RWPE1 (cell line): ENCODE measurements at places on chromosomes 7 and 10.

- DNase-seq, result peak; percentile 63
Measured at GRCh38 chr10:96470116-96470743, 43.5 kb downstream of the TLL2 start.

GRCh38 chr10:62036186-62037081 is 134.9 kb downstream of the ARID5B start:
- DNase-seq, result no peak

- peak; percentile 63 for DNase-seq
Measured at GRCh38 chr10:104415526-104416165, 62.0 kb downstream of the CFAP58 start.

GRCh38 chr10:71957546-71958275 is 6.5 kb upstream of the CHST3 start:
- DNase-seq, result no peak

GRCh38 chr10:126179637-126180036 is 208.6 kb downstream of the ADAM12 start:
- no peak for DNase-seq

DNA sequence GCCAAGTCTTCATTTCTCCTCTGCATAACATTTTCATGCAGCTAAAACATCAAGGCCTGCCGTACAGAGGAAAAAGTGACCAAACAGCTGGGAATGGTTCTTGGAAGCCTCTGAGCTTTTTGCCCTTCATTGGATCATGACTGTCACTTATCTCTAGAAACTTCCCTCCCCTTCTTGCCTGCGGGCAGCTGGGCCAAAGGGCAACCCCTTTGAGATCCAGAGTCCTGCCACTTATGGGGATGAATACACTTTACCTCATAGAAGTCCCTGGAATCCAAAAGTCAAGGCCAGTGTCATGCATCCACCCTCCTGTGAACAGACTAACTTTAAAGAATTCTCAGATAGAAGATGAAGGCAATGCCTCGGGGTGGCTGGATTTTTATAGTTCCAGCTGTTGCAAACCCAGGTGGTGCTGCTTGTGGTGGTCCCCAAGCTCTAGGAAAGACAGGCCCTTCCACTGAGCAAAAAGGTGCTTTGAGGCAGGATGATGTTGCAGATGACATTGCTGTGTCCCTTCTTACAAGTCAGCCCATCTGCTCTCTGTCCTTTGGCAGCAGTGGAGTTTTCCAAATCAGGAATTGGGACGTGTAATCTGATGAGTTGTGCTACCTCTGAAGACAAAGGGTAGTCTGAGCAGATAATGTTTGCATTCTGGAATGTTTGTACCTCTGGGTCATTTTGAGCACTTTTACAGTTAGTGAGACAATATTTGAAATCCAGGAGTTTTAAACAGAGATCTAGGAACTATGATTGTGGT is 64.2 kb downstream of the LRMDA start:
- DNase-seq, result no peak

- DNase-seq, result no peak
Measured at GRCh38 chr7:55360486-55360885, 4.7 kb upstream of the LANCL2 start.

DNA sequence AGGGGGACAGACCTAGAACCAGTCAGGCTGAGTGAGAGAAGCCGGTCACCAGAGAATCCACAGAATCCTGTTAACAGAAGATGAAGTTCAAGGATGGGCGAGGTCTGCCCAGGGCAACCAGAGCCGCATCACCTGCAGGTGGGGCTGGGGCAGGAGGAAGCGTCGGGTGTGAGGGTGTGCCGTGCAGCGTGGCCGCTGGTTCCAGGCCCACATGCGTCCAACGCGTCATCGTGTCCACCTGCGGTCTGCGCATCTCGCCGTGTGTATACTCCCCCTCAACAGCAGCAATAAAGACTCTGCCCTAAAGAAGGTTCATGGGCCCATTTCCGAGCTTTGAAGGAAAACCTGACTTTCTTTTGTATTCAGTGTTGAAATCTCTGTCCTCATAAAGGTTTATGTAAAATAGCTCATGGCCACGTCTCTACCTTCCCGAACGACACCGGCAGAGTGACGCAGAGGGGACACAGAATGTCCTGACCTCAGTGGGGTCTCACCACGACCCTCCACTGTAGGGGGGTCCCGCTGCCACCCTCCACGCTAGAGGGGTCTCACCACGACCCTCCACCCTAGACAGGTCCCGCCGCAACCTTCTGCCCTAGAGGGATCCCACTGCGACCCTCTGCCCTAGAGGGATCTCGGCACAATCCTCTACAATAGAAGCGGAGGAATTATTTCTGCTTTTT is 446.9 kb downstream of the PTPRN2 start:
- DNase-seq, result no peak

GRCh38 chr7:43372676-43373355 is 210.1 kb upstream of the STK17A start:
- DNase-seq, result no peak

GRCh38 chr10:29751684-29752083 is 116.9 kb upstream of the SVIL start:
- no peak for DNase-seq

DNA sequence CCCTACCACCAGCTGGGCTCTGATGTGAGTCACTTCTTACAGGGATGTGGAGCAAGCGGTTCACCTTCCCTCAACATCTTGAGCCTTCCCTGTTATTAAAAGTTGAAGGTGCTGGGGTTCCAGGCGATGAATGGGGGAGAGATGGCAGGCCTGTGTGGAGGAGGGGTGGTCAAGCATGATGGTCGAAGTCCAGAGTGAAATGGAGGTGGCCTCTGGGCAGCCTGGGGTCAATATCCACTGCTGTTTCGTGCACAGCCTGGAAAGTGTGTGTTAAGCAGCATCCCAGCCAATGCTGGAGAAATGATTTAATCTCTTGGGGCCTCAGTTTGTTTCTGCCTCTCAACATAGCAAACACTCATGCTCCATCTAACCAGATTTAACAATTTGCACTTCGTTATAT is 33.7 kb upstream of the DMBT1 start:
- no peak for DNase-seq

GRCh38 chr7:38178004-38178694 is at the start of gene STARD3NL:
TSS of gene STARD3NL (plus strand) at chr7:38178245. CDS start at chr7:38207505, 29,260 bp downstream.
- DNase-seq, result peak; percentile 100

DNA sequence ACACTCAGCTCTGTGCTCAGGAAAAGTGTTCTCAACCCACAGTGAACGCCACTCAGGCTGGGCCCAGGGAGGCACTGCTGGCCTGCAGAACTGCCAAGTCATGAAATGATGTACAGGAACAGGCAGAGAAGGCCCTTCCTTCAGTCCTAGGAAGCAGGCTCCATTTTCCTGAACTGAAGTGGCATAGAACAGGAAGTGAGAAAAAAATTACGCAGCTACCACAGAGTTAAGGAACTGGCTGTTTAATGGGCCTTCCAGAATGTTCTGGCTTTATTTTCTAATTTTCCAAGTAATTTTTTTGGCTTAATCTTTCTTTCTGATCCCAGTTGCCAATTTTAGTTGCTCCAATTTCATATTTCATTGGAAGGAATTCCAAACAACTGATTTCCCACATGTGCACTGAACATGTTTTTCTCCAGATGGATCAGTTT is 39.3 kb downstream of the LRRC18 start:
- no peak for DNase-seq

GRCh38 chr10:1173091-1173490 is 116.9 kb downstream of the WDR37 start:
- no peak for DNase-seq

GRCh38 chr10:44008917-44009709 is 360.4 kb upstream of the ZNF32 start:
- no peak for DNase-seq

DNA sequence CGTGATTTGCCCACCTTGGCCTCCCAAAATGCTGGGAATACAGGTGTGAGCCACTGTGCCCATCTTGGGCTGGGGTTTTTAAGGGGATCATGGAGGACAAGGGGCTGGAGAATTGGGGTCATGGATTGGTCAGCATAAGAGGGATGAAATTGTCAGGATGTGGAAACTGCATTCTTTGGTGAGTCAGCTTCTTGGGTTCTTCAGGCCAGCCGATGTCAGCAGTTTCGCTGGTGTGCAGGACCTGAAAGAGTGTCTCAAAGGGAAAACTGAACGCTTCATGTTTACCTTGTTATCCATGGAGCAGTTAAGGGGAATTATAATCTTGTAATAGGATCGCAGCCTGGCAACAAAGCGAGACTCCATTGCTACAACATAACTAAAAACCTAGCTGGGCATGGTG is 13.0 kb downstream of the GALNT17 start:
- DNase-seq, result no peak

GRCh38 chr7:19491821-19492452 is 216.9 kb downstream of the POLR1F start:
- DNase-seq, result peak; percentile 16

- DNase-seq, result no peak
Measured at GRCh38 chr10:119383174-119383856, 159.2 kb downstream of the RGS10 start.

DNA sequence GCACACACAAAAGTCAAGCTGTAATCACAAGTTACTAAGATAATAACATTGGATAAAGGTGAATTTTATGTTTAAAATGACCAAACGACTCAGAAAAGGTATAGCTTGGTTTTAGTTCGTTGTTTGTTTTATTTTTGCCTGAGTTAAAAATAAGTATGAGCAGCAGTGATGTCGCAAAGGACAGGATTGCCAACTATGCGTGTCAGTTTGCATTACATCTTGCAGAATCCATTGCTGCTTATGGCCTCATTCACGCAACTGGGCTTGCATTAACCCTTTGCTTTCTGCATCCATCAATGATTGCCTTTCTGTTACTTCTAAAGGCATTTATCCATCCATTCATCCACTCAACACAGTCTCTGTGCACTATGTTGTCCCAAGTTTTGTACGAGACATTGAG is 389.6 kb downstream of the DPP6 start:
- no peak for DNase-seq

GRCh38 chr10:12135631-12136030 is 6.2 kb downstream of the SEC61A2 start:
- DNase-seq, result no peak

DNA sequence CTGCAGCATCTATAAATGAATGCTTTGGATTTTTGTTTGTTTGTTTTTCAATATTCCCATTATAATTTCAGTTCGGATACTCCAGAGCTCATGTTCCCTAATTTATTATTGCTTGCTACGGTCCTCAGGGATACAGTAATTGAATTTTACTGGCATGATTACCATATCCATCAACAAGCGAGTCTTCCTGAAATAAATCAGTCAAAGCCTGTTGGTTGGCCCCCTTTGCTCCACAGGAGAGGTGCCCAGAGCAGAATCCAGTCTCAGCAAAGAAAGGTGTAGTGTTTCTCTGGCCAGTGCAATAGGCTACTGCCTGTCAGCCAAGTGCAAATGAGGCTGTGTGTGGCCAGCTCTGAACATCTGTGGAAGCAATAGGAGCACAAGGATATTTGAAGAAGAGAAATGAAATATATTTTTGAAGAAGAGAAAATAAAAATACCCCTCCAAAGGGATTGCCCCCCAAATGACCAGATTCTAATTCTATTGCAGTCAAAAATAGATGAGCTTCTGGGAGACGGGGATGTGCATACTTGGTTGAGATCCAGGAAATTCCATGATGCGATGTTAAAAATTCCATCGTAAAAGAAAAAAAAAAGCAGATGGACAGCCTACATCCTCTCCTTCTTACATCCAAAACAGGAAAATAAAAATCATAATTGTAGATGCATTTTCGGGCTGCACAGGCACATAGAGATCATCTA is 18.1 kb downstream of the TRIL start:
- DNase-seq, result no peak

GRCh38 chr10:64733980-64734379 is 1212.8 kb downstream of the REEP3 start:
- DNase-seq, result peak; percentile 28

DNA sequence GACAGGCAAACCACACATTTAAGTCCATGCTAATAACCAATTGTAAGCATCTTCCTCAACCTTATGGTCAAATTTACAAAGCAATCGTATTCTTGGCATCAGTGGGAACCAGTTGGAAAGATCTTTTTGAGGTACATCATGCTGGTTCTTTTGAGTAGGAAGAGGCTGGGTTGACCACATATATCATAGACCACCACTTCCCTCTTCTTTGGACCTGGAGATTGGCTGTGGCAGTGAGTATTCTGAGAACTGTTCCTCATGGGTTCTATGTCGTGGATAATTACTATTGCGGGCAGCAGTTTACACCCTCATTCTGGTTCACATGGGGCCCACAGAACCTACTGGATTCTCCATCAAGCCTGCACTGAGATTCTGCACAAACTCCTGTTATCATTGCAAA is 35.5 kb upstream of the C1GALT1 start:
- no peak for DNase-seq

- no peak for DNase-seq
Measured at GRCh38 chr10:54772468-54773122, 28.4 kb downstream of the PCDH15 start.

- DNase-seq, result no peak
Measured at GRCh38 chr7:128755819-128756476, 16.8 kb downstream of the CALU start.

- no peak for DNase-seq
Measured at GRCh38 chr7:70557338-70557737, 574.6 kb upstream of the GALNT17 start.

DNA sequence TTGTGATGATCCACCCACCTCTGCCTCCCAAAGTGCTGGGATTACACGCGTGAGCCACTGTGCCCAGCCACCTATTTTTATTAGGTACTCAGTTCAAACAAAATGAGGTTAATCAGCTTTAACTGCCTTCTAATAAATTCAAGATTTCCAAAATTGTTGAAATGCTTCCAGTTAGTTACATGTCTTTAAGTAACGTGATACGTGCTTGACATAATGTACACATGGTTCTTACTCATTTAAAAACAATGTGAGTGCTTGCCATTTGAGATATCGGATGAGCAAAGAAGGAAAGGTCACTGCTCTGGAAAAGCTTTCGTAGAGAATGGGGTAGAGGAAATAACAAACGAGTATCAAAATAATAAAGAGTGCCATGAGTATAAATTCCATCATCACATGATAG is 83.6 kb downstream of the KMT2E start:
- DNase-seq, result peak; percentile 83

GRCh38 chr10:61798713-61799112 is 102.8 kb upstream of the ARID5B start:
- DNase-seq, result no peak

DNA sequence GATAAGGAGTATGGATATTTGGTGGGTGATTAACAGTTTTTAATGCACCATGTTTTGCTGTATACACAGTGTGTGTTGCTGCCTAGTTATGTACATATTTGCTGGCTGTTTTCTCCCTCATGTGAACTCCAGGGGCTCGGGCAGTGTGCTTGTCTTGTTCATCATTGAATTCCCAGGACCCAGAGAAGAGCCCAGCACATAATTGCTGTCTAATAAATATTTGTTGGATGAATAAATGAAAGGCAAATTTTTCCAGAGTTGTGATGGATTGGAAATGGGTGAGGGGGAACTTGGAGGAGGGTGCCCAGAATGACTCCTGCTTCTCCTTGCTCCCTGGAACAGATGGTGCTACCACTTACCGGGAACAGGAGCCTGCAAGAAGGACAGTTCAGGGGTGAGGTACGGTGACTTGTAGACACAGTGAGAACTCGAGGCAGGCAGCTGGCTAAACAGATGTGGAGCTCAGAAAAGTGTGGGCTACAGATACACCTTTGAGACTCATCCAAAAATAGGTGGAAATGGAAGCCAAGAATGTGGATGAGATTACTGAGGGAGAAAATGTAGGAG is 586.8 kb upstream of the MGMT start:
- no peak for DNase-seq
